ENCODE measurements at places on chromosomes 3 and 15. TPM values are rescaled to one million over a fixed set of nuclear protein-coding genes. Genes with fewer than 3 reads are reported as not detected.
A peak's percentile ranks its signal among the peaks of the same experiment; 100 is the strongest.

Gene SLC7A14
- 0.42 TPM for total RNA-seq

GRCh38 chr3:46998852-46999515 is 19.5 kb downstream of the NBEAL2 start:
- H3K4me3 ChIP-seq = no peak overlapping the region
- H3K36me3 ChIP-seq = peaks cover 33% of the 10 kb centered on the region
- no peaks in the 10 kb centered on the region for H3K27me3 ChIP-seq
- no peak overlapping the region for H3K27ac ChIP-seq

GRCh38 chr3:47482366-47482765 is 6.6 kb upstream of the SCAP start:
- no peaks in the 10 kb centered on the region for H3K27me3 ChIP-seq
- peak overlapping the region; percentile 70 for H3K4me3 ChIP-seq
- H3K27ac ChIP-seq = peak overlapping the region; percentile 94
- peaks cover 2% of the 10 kb centered on the region for H3K4me1 ChIP-seq

- no peak overlapping the region for H3K27ac ChIP-seq
- H3K36me3 ChIP-seq = no peaks in the 10 kb centered on the region
- H3K4me1 ChIP-seq = no peaks in the 10 kb centered on the region
- DNase-seq = no peak
- no peak overlapping the region for H3K4me3 ChIP-seq
Measured at GRCh38 chr3:110174908-110175307, 837.6 kb upstream of the DPPA4 start.

DNA sequence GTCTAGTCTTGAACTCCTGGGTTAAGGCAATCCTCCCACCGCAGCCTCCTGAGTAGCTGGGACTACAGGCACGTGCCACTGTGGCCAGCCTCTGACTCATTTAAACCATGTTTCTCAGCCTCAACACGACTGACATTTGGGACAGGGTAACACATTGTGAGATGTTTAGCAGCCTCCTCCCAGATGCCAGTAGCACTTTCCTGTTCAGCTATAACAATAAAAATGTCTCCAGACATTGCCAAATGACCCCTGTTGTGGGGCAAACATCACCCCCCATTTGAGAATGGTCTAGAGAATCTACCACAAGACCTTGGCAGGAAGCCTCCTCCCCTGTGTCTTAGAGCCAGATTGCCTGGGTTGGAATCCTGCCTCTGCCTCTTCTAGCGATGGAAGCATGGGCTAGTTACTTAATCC is 8.4 kb downstream of the TMEM40 start:
- H3K27ac ChIP-seq = no peak overlapping the region
- H3K27me3 ChIP-seq = no peaks in the 10 kb centered on the region
- H3K4me3 ChIP-seq = no peak overlapping the region
- H3K4me1 ChIP-seq = no peaks in the 10 kb centered on the region
- DNase-seq = no peak

Gene LDHAL6B
- total RNA-seq = not detected

- DNase-seq = no peak
- H3K4me3 ChIP-seq = no peak overlapping the region
- no peaks in the 10 kb centered on the region for H3K27me3 ChIP-seq
- no peak overlapping the region for H3K27ac ChIP-seq
- no peaks in the 10 kb centered on the region for H3K4me1 ChIP-seq
Measured at GRCh38 chr15:43277901-43278300, 11.2 kb upstream of the TGM5 start.

DNA sequence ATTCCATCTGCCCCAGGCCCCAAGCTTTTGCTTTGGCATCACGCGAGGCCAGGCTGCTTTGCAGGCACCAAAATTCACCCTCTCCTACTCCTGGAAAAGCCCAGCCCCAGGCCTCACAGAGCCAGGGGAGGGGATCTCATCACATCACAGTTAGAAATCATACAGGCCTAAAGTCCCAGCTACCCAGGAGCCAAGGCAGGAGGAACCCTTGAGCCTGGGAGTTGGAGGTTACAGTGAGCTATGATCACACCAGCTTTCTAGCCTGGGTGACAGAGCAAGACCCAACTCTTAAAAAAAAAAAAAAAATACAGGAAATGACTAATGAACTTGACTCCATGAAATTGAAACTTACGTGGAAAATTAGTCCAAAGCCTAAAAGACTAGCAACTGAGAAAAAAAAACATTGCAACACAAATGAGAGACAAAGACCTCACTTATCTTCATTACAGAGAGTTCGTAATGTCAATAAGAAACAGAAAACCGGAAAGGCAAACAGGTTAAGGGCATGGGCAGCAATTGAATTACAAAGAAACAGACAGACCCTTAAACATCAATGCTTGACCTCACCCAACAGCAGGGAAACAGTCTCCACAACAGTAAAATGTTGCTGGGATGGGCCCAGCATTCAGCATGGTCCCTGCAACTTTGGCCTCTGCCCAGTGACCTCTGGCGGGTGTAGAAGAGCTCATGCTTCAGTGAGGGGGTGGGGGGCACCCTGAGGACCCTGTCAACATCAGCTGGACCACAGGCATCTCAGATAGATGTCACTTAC is 151.5 kb downstream of the LRRK1 start:
- H3K4me3 ChIP-seq = peak overlapping the region; percentile 9
- H3K27ac ChIP-seq = peak overlapping the region; percentile 80
- peaks cover 20% of the 10 kb centered on the region for H3K4me1 ChIP-seq
- no peak for DNase-seq
- peaks cover 13% of the 10 kb centered on the region for H3K36me3 ChIP-seq

- H3K4me3 ChIP-seq = no peak overlapping the region
- no peaks in the 10 kb centered on the region for H3K27me3 ChIP-seq
- DNase-seq = no peak
- H3K4me1 ChIP-seq = peaks cover 6% of the 10 kb centered on the region
Measured at GRCh38 chr15:38059665-38060064, 125.2 kb downstream of the TMCO5A start.

DNA sequence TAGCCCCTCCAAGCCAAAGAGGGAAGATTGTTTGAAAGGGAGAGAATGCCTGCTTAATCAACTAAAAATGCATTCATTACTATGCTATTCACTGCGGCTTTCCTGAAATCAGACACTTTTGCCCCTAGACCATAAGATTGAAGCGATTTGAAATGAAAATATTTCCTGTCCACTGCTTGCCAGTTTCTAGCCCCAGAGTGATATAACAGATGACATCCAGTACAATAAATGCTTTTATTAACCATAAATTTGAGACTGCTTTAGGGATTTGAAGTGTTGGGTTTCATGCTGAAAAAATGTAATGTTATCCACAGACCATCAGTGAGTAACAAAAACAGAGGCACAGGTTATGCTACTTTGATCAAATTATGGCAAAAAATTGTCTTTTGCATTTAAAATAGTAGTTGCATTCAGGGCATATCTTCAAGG is 14.1 kb downstream of the IL17RD start:
- no peak overlapping the region for H3K27ac ChIP-seq
- no peaks in the 10 kb centered on the region for H3K27me3 ChIP-seq
- peaks cover 8% of the 10 kb centered on the region for H3K36me3 ChIP-seq
- H3K4me1 ChIP-seq = peaks cover 15% of the 10 kb centered on the region

GRCh38 chr3:197219619-197220018 is 78.8 kb downstream of the DLG1 start:
- H3K4me1 ChIP-seq = no peaks in the 10 kb centered on the region
- DNase-seq = peak; percentile 44
- H3K27me3 ChIP-seq = no peaks in the 10 kb centered on the region
- H3K27ac ChIP-seq = no peak overlapping the region

DNA sequence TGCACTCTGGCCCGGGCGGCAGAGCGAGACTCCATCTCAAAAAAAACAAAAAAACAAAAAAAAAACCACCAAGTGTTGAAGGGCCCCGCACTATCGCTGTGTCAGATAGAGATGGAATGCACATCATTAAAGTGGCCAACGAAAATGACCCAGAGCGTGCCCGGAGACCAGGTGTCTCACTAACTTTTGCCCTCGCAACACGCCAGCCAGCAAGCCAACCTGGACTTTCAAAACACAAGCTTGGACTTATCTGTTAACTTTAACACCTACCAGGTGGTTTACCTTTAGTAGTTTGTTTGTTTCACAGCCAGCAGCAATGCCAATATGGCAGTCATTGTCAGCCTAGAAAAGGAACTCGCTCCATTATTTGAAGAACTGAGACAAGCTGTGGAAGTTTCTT is 28.6 kb downstream of the FAM174B start:
- H3K27ac ChIP-seq = no peak overlapping the region
- no peaks in the 10 kb centered on the region for H3K27me3 ChIP-seq
- peaks cover 32% of the 10 kb centered on the region for H3K36me3 ChIP-seq
- no peak overlapping the region for H3K4me3 ChIP-seq
- DNase-seq = no peak

DNA sequence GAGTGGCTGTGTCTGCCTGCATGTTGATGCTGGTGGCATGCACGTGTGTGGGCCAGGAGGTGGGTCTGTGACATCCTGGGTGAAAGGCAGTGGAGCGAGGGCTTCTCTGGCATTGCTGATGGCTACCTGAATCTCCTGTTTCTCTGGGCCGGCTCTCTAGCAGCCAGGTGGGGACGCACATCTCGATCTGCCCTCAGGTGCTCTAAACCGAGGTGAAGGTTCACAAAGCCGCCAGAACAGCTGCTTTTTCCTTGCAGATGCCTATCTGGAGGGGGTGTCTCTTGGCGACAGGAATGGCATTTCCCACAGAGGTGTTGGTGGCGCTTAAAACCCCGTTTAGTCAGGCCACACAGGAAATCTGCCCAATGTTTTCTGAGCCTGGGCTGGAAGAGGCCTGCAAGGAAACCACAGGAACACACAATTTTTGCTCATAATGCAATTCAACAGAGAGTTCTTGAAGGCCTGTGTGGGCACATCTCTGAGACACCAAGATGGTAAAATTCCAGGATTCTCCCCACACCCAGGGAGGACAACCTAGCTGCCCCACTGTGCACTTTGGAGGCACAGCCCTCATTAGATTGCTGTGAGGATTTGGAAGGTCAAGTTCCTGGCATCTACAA is 11.9 kb downstream of the TMEM158 start:
- no peaks in the 10 kb centered on the region for H3K27me3 ChIP-seq
- H3K27ac ChIP-seq = no peak overlapping the region
- H3K4me3 ChIP-seq = no peak overlapping the region
- peak; percentile 57 for DNase-seq

GRCh38 chr3:147410526-147411237 is 1.5 kb downstream of the ZIC1 start:
- DNase-seq = peak; percentile 64
- peak overlapping the region; percentile 27 for H3K4me3 ChIP-seq
- peaks cover 86% of the 10 kb centered on the region for H3K27me3 ChIP-seq
- H3K27ac ChIP-seq = no peak overlapping the region
- H3K4me1 ChIP-seq = peaks cover 3% of the 10 kb centered on the region
- no peaks in the 10 kb centered on the region for H3K36me3 ChIP-seq

- H3K4me1 ChIP-seq = no peaks in the 10 kb centered on the region
- no peak overlapping the region for H3K4me3 ChIP-seq
- H3K27me3 ChIP-seq = no peaks in the 10 kb centered on the region
Measured at GRCh38 chr3:190064659-190065058, 56.0 kb downstream of the P3H2 start.

All from H9 (cell line).